ENCODE measurements at places on chromosomes 1 and 21.
A peak's percentile ranks its signal among the peaks of the same experiment; 100 is the strongest.

DNA sequence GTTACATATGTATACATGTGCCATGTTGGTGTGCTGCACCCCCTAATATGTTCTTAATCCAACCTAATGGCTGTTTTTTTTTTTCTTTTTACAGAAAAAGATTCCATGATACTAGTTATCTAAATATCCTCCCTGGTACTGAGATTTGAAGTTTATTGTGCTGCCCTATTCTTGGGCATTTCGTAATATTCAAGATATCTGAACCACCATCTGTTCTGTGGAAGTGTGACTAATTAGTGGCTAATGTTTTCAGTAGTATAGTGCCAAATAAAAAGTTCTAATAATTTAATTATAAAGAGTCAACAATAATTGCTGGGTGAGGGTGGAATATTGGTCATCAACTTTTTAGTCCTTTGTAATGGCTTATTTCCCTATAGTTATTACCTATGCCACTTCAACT lies 217.5 kb downstream of the GABPA start:
- DNase-seq = no peak

DNA sequence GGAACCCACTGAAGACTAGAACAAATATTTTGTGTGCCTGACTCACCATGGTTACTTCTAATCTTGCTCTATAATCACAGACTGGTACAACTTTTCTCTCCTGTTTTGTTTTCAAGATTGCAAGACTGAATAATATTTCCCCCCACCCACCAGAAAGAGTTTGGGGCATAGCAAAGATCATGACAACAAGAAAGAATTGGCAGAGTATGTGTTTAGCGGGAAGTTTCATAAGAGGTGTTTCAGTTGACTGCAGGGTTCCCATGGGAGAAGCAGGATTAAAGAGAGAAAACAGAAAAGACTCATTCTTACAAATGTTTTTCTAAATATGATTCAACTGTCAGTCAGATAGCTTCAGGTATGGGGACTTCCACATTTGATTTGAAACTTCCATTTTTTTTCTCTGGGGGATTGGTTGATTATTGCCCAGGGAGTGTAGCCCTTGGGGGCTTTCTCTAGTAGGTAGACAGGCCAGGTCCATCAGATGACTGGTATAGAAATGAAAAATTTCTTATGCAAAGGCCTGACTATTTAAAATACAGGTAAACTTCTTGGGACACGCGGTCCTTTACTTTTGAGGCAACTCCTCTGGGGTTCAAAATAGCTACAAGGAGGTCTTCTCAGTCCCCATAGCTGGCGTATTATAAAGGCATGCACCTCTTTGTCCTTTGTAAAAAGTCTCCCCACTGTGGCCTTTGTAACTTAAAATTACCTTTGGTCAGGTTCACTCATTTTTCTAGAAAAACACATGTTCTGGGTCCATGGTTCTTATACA lies 13.9 kb downstream of the OR14I1 start:
- DNase-seq = peak; percentile 7

DNA sequence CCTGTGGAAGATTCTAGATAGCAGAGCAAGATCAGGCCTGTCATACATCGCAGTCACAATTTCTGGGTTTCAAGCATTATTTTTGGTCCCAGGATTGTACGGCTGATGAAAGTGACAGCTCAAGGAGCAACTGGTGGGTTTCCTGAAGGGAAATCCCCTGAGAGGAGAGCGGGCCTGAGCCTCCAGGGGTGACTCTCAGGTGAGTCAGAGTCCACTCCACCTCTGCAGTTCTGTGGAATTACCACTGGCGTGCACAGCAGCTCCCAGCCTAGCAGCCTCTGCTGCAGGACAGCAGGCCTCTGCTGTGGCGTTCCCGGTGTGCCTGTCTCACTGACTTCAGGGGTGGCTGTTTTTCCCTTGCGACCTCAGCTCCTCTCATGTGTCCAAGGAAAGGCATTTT lies 24.4 kb downstream of the SLC66A1 start:
- DNase-seq = peak; percentile 45

- peak; percentile 85 for DNase-seq
Measured at GRCh38 chr1:8075511-8076051, 49.5 kb upstream of the ERRFI1 start.

GRCh38 chr1:197063212-197063611 lies 3.8 kb downstream of the F13B start:
- DNase-seq = no peak

GRCh38 chr1:100795646-100795985 lies 76.1 kb downstream of the VCAM1 start:
- no peak for DNase-seq

DNA sequence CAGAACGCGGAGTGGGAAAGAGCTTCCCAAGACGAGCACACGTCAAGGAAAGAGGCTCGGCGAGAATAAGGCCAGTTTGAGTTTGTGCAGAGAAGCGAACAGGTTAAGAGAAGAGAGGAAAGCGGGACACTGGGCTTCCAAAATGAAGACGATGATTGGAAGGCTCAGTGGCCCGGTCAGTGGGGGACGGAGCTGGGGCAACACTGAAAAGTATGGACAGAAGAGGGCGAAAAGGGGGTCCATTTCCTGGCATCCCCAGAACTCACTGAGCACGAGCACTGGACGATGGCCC lies 258 bp downstream of the CCT3 start:
- DNase-seq = no peak

DNA sequence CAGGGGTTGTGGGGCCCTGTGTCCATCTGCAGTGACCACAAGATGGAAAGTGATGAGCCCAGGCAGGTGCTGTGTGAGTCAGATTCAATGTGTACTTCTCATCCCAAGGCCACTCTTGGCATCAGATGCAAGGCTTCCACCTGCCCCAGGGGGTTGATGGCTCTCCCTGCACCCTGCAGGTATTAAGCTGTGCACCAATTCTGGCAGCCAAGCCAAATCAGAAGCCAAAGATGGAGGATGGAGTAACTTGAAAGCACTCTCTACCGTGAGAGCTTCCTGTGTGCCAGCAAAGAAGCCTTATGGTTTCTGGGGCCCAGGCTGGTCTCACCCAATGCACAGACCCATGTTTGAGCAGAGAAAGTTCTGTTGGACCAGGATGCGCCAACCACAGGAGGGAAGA lies 44.3 kb upstream of the TENT5C start:
- no peak for DNase-seq

DNA sequence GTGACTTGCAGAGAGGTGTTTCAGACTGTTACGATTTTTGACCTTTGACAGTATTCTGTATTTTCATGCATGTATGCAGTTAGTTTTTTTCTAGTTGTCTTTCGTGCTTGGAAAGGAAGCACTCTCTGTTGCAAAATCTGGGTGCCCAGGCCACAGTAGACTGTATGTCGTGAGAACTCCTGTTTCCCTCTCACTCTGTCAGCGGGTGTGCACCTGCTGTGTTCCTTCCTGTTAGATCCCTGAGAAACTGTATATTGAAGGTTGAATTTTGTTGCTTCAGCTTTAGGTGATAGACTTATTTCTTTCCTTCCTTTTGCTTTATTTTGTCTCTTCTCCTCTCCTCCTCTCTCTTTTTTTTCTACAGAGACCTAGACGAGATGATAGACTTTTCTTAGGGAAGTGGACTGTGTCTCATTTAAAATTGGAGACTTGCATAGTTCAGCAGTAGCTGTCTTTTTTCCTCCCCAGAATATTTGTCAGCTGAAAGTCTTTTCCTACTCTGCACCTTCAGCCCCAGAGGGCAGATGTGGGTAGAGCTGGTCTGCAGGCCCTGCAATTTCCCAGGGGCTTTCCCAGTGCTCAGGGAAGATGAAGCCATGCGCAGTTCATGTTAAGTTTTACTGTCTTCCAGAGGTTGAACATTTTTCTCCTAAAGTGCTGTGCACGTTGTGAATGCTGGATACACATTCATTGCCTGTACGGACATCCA lies 1.4 kb downstream of the TRAPPC10 start:
- peak; percentile 23 for DNase-seq

GRCh38 chr1:77888781-77889642 lies 588 bp downstream of the NEXN start:
- DNase-seq = peak; percentile 59

GRCh38 chr1:44810101-44810761 lies 1.9 kb downstream of the BTBD19 start:
- peak; percentile 88 for DNase-seq

DNA sequence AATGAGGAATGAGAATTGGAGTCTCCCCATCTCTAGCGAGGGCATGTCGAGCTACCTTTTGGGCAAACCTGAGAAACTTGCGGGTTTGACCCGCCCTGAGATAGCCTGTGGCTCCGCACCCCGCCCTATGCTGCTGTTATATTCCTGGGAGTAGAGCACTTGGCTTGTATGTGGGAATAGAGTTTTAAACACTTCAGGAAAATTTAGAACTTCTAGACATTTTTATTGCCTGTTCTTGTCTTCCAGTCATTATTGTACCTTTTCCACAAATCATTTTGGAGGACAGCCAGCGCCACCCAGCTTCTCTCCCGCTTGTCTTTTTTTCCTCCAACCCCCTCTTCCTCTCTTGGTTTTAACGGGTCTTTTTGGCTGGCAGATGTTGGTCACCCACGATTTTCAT lies 738 bp downstream of the GNPAT start:
- DNase-seq = no peak

- peak; percentile 4 for DNase-seq
Measured at GRCh38 chr1:70140894-70141293, 64.5 kb downstream of the LRRC40 start.

GRCh38 chr1:27689423-27690173 lies 17.6 kb upstream of the IFI6 start:
- peak; percentile 42 for DNase-seq

- no peak for DNase-seq
Measured at GRCh38 chr1:67314696-67315095, 7.0 kb downstream of the IL12RB2 start.

GRCh38 chr1:20207546-20207945 lies 21.2 kb upstream of the PLA2G2C start:
- DNase-seq = no peak

- DNase-seq = peak; percentile 89
Measured at GRCh38 chr1:243842978-243843511, 7.0 kb downstream of the AKT3 start.

GRCh38 chr1:160112357-160112756 lies 3.2 kb upstream of the ATP1A2 start:
- no peak for DNase-seq

GRCh38 chr1:243335292-243335691 lies 79.5 kb downstream of the SDCCAG8 start:
- no peak for DNase-seq

DNA sequence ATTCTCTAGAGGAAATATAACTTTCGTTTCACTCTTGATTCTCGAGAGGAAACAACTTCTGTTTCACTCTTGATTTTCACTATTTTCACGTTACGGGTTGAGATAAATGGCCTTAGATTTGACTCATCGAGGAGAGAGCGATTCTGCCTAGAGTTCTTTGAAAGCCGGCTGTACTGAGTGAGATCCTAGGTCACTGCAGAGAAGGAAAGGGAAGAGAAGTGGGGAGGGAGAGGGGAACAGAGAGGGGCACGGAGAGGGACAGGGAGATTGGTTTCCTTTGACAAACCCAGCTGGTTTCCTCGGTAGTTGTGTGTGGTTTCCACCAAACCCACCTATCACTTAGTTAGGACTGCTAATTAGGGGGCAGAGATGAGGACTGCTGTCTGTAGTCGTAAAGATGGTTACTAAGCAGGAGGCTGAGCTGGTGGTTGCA lies 21.6 kb upstream of the GPR137B start:
- no peak for DNase-seq

GRCh38 chr21:31900121-31900895 lies 27.5 kb downstream of the HUNK start:
- peak; percentile 98 for DNase-seq

- no peak for DNase-seq
Measured at GRCh38 chr1:59687081-59687480, 127.7 kb upstream of the HOOK1 start.

DNA sequence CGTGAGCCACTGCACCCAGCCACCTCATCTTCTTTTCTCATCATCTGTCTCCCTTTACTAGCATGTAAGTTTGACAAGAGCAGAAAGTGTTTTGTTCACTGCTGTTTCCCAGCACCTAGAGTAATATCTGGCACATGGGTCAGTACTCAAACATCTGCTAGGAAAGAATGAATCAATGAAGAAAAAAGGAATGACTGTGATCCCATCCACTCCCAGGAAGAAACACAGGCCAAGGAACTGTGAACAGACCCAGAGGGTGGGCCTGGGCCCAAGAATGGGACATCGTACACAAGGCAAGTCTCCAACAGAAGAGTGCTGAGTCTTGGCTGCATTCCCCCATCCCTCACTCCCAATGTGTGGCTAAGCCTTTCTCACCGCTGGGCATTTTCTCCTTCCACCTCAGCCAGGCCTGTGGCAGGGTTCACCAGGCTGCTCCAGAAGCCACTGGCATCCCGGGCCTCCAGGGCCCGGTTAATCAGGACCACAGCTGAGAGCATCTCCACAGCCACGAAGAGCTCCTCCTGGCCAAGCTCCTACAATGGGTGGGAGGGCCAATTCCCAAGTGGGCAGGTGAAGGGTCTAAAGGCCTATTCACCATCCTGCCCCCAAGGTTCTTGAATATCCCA lies 18.4 kb downstream of the IQGAP3 start:
- no peak for DNase-seq

DNA sequence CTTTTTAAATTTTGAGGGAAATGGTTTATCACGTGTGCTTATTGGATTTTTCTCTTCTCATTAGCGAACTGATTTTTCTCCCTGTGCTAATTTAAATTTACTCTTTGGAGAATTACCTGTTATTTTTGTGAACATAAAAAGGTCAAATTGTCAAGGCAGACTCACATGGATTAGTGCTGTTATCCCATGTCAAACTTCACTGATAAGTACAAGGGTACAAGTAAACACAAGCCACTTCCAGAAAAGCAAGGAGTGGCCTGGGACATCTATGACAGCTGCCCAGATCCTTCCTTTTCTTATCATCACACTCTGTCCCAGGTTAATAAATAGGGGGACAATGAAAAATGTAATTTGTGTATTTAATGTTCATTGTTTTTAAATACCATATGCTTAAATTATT lies 901.2 kb downstream of the LTN1 start:
- DNase-seq = no peak

- DNase-seq = no peak
Measured at GRCh38 chr1:74681449-74681848, 7.9 kb upstream of the ERICH3 start.

DNA sequence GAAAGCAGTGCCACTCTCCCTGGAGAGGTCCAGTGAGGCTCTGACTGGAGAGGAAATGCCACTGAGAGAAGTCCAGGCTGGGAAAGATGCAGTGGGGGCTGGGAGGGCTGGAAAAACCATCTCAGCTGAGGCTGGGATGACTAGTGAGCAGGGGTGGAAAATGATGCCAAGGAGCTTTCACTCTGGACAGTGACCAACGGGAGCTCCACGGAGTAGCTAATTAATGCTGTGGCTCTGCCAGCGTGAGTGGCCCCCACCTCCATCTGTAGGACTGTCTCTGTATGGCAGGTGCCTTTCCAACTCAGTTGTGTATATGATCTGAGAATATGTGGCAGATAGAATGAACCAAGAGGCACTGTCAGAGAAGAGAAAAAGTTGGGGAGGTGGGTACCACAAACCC lies 86.7 kb downstream of the DDX20 start:
- DNase-seq = no peak
